ENCODE measurements at places on chromosomes 4 and X. TPM values are rescaled to one million over a fixed set of nuclear protein-coding genes. Genes with fewer than 3 reads are reported as not detected.

FUNDC2 gene
- total RNA-seq, result 61.2 TPM

NRK gene
- 0.06 TPM for total RNA-seq

PGAM4 gene
- not detected for total RNA-seq

MAGEB1 gene
- total RNA-seq, result not detected

EMCN gene
- total RNA-seq, result not detected

MAPK10 gene
- total RNA-seq, result 3.8 TPM

CCNA2 gene
- 119 TPM for total RNA-seq

TEX11 gene
- not detected for total RNA-seq

- DNase-seq, result no peak
Observed at GRCh38 chr4:16687011-16687410, 211.4 kb downstream of the LDB2 start.

DNA sequence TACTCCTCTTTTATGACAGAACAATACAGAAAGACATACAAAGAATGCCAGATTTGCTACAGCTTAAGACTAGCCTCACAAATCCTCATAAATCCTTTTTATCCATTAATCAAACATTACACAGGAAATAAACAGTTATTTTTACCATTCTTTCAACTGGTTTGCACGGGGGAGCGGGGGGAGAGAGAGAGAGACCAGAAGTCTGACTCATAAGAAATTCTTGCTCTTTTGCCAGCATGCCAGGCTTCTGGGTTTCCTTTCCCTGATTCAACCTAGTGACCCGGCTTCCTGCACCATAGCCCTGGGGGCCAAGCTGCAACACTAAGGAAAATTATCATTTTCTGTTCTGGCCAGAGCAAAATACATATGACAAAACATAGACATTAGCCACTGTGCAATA lies 6.8 kb upstream of the RRAGB start:
- peak; percentile 37 for DNase-seq

GRCh38 chr4:53490965-53491622 lies 100.2 kb downstream of the LNX1 start:
- DNase-seq, result peak; percentile 77

DNA sequence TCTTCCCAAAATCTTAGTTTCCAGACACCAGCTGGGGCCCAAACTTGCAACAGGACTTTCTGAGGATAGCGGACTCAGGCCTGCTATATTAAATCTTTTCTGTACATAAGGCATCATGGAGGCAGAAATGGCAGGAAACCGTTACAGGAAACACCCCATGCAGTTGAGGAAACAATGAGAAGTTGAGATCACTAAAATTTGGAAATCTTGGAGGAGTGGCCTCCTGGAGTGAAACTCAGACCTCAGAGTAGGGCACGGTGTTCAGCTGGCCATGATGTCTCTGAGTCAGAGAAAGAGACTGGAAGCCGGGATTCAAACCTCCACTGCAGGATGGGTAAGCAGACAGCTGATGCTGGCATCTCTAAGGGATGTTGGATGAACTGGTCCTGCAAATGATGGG lies 372.6 kb upstream of the CTSO start:
- no peak for DNase-seq

GRCh38 chrX:22081475-22082092 lies 49.5 kb downstream of the PHEX start:
- peak; percentile 44 for DNase-seq

GRCh38 chr4:24742773-24743172 lies 52.6 kb upstream of the SOD3 start:
- DNase-seq, result no peak

DNA sequence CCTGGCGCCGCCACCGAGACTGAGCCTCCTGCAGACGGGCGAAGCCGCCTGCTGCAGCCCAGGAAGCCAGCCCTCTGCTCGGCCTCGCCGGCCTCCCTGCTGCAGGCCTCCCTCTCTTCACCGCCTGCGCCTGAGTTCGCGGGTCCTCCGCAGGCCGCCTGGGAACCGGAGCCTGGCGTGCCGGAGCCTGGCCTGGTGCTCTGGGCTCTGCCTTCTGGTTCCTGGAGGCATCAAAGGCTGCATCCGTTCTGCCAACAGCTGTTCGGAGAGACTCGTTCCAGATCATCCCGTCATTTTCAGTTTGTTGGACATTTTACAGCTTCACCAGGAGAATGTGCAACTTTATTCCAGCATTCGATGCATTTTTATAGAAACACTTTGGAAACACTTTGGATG lies 178.0 kb downstream of the DCLK2 start:
- DNase-seq, result no peak

DNA sequence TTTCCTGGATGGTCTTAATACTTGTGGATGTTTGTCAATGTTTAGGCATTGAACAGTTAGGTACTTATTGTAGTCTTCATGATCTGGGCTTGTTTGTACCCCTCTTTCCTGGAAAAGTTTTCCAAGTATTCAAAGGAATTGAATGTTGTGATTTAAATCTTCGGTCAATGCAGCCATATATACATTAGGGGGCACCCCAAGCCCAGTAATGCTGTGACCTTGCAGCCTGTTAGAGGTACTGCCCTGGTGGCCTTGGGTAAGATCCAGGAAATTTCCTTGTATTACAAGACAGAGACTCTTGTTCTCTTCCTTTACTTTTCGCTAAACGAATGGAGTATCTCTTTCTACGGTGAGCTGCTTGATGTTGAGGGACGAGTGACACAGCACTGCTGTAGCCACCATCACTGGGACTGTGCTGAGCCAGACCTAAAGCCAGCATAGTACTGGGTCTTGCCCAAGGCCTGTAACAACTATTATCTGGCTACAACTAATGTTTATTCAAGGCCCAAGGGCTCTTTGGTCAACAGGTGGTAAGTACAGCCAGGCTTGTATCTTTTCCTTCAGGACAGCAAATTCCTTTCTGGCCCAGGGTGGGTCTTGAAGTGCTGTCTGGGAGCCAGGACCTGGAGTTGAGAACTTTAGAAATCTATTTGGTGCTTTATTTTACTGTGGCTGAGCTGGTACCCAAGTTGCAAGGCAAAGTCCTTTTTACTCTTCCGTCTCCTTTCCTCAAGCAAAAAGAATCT lies 118.3 kb upstream of the ATOH1 start:
- DNase-seq, result peak; percentile 23

GRCh38 chr4:170979736-170980135 lies 833.5 kb upstream of the GALNTL6 start:
- DNase-seq, result peak; percentile 69

- no peak for DNase-seq
Observed at GRCh38 chrX:10206317-10206716, 49.5 kb downstream of the CLCN4 start.

DNA sequence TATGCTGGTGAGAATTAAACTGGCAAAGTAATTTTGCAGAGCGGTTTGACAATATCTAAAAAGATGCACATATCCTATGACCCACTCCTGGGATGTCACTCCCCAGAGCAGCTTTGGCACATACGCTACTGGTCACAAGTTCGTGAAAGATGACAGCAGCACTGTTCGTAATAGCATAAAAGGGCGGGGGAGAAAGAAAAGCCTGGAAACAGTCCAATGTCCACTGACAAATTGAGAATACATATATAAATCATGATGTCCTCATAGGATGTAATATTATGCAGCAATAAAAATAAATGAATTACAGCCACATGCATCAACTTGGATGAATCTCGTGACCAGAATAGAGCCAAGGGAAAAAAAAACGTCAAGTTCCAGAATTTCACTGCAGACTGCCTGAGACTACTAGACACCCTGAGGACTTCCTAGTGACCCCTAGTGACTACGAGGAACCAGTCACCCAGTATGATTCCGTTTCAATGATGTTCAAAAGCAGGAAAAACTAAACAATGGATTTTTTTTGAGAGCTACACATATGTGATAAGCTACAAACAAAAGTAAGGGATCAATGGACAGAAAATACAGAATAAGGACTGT lies 1.8 kb downstream of the PCSK1N start:
- DNase-seq, result no peak

- no peak for DNase-seq
Observed at GRCh38 chr4:105145156-105145902, 1.3 kb upstream of the TET2 start.

DNA sequence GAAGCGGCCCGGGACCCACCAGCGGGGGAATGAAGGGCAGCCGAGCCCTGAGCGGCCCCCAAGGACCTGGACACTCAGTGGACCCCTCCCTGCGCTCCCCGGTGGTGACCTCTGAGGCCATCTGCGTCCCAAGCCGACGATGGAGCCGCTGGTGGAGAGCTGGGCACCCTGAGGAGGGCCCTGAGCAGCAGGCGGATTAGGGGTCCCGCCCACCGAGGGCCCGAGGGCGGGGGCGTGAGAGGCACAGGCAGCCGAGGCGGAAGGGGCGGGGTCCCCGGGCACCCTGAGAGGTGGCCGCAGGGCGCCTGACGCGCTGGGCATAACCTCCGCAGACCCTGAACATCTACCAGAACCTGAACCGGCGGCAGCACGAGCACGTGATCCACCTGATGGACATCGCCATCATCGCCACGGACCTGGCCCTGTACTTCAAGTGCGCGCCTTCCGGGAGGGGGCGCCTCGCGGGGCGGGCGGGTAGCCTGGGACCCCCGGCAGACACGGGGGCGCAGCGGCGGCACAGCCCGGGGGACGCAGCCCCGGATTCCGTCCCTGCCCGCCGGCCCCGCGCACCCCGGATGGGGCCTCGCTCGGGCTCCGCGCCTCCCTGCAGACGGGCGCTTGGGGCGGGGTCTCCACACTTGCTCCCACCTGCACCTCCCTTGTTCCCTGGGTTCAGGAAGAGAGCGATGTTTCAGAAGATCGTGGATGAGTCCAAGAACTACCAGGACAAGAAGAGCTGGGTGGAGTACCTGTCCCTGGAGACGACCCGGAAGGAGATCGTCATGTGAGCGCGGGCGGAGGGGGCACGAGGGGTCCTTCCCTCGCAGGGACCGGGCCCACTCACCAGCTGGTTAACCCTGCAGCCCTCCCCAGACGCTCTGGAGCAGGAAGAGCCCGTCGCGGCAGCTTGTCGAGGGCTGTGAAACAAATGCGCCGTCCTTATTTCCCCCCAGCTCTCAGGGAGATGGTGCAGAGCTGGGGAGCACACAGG lies 10.3 kb downstream of the ATP5ME start:
- DNase-seq, result no peak

- DNase-seq, result no peak
Observed at GRCh38 chr4:1193206-1194009, 21.0 kb upstream of the SPON2 start.

GRCh38 chr4:72977936-72978485 lies 91.5 kb downstream of the COX18 start:
- DNase-seq, result peak; percentile 33

- DNase-seq, result no peak
Observed at GRCh38 chrX:151402719-151403390, 5.8 kb downstream of the VMA21 start.

GRCh38 chrX:103688946-103689345 lies 2.4 kb upstream of the MORF4L2 start:
- peak; percentile 34 for DNase-seq

DNA sequence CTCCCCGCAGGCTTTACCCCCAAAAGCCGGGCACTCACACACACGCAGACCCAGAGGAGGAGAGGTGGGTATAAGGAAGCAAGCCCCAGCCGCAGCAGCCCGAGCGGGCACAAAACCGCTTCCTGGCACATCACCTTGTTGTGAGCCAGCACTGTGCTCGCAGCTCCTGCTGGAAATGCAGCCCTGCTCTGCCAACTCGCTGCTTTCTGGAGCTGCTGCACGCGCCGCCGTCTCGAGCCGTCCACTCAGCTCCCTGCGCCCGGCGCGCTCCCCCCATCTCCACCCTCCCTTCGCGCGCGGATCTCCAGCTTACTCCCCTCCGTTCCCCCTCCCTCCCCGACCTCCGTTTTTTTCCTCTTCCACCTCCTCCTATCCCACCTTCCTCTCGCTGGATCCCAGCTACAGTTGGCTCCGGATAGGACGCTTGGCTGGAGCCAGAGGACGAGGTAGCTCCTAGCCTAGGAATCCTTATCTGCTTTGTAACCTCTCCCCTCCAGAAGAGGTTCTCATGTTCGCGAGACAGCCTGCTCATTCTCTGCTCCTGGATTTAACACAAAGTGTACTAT lies at the start of gene SPOCK3:
TSS of gene SPOCK3 (minus strand) at position 179 of the 566 bp plus-strand sequence.
- peak; percentile 48 for DNase-seq

GRCh38 chrX:87067795-87068369 lies 449.7 kb upstream of the KLHL4 start:
- DNase-seq, result no peak

- DNase-seq, result no peak
Observed at GRCh38 chr4:152975380-152976211, 39.5 kb downstream of the FHDC1 start.

- no peak for DNase-seq
Observed at GRCh38 chr4:5019274-5019673, at the start of gene CYTL1. TSS of gene CYTL1 (minus strand) at chr4:5019458. CDS start at chr4:5019445, 13 bp downstream.

DNA sequence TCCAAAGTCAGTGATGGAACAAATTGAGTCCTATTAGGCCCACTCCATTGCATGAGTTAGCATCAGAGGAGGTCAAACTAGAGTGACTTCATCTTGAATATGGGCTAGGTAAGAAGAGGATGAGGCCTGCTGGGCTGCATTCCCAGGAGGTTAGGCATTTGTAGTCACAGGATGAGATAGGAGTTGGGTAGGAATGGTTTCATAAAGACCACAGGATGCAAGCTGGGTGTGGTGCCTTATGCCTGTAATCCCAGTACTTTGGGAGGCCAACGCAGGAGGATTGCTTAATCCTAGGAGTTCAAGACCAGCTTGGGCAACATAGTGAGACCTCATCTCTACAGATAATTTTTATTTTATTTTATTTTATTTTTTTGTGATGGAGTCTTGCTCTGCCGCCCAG lies 26.8 kb downstream of the PDGFRA start:
- DNase-seq, result no peak

- no peak for DNase-seq
Observed at GRCh38 chr4:72895408-72895807, 174.1 kb downstream of the COX18 start.

DNA sequence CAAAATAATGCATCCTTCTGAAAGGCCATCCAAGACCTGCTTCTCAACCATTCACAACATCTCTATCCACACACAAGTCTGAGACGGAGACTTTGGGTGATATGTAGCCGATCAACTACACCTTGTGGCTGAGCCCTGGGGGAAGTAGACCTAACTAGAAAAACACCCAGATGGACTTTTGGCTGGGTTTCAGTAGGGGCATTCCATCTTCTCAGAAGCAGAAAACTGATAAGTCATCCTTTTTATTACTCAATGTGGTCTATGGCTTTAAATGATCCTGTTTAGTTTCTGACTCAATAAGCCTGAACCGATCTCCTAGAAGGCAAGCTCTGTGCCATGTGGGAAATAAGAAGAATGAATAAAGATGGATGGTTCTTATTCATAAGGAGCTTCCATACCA lies 82.5 kb upstream of the AFF2 start:
- no peak for DNase-seq

DNA sequence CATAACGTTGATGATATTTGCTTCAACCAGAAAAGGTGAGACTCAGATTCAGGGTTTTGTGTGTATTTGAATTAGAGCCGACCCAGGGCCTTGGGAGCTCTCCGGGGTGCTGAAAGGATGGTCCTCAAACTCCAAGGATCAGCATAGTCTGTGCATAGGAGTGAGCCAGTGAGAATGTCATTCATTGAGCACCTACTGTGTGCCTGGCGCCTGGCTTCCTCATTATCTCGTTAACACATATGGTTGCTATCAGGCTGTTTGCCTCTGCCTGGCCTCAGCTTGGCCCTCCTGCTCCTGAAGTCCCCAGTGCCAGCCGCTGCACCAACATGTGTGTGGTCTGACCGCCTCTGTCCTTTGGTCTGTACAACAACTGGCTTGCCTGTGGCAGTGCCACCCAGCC lies 25.1 kb upstream of the JAKMIP1 start:
- no peak for DNase-seq

Measured in H4 (cell line).